ENCODE measurements at places on chromosomes 2 and 18. TPM values are rescaled to one million over a fixed set of nuclear protein-coding genes. Genes with fewer than 3 reads are reported as not detected.

The C2orf66 gene
- not detected for total RNA-seq

- DNase-seq: no peak
These were observed 357.9 kb downstream of the PLCL1 start for GRCh38 chr2:198162276-198162675.

GRCh38 chr18:57542126-57542525 lies 44.4 kb downstream of the FECH start:
- DNase-seq: no peak

DNA sequence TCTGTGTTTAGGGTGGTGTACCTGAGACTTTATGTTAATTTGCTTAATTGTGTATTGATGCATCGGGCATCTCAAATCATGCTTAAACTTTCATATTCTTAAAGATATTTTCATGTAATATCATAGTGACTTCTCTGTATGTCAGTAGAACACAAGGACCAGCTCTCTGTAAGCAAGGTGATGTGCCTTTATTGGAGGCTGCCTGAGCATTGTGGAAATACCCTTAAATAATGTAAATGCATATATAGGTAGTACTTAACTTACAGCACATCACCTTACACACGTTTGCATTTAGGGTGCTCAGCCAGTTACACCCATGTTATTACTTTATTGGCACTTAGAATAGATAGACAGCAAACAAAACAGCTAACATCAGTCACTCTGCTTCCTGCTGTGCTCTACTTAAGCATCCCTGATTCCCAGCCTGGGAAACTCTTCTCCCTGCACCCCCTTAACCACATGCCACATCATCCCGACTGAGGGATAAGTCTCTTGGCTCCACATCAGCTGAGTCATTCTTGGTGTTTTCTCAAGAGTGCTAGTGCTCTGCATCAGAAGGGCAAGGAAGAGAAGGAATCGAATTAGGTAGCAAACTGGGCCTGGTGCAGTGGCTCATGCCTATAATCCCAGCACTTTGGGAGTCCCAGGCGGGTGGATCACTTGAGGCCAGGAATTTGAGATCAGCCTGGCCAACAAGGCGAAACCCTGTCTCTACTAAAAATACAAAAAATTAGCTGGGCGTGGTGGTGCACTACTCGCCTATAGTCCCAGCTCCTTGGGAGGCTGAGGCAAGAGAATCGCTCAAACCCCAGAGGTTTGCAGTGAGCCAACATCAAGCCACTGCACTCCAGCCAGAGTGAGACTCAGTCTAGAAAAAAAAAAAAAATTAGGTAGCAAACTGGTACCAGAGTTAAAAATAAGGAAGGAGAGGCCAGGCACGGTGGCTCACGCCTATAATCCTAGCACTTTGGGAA lies 108.7 kb downstream of the MAP3K20 start:
- DNase-seq: no peak

DNA sequence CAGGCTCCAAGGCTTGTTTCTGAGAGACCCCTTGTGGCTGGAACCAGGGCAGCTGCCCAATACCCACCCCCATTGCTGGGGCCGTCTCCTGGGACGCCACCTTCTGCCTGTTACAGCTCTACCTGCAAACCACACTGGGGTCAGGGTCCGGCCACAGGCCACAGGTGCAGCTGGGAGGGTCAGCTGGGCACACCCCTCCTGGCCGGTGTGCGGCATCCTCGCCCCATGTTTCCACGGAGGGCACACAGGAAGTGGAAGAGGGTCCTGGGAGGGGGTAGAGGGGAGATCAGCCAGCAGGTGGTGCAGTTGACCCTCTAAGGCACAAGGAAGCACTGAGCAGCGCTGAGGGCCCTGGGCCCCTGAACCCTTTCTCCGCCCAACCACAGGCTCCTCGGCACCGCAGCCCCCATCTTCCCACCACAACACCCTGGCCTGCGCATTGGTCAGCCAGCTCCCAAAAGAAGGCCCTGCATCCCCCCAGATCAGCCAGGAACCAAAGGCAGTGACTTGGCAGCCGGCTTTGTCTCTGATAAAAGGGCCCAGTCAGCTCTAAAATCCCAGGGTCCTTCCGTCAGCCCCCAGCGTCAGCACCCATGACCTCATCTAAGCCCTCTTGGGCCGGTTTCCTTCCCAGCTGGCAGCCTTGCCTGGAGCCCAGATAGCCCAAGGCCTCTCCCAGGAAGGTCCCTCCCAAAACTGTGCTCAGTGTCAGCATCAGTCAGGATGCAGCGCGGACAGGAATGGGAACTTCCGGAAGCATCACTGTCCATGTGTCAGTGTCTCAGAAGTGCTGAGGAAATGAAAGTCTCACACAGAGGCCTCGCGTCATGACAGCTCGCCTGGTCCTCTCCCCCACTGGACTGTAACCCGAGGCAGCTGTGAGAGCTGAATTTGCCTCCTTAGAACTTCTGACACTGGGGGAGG lies 1.7 kb downstream of the ERFE start:
- DNase-seq: peak; percentile 80

- DNase-seq: no peak
These were observed 152.6 kb upstream of the PELI1 start for GRCh38 chr2:64296695-64297346.

The CRYGD gene
- total RNA-seq: not detected

DNA sequence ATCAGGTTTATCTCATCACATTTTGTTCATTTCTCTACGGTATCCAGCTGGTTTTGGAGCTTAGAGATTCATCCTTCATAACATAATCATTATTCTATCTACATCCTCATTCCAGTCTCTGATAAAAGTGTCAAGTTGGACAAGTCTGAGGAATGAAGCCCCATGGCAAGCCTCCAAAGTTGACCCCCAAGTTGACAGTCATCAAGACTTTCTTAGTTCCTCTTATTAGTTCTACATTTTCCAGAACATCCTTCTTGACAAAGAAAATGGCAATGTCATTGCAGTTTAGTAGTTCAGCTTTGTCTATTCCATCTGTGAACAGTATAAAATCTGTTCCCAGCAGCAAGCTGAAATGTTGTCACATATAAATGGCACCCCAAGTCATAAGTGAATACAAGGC lies 4.5 kb upstream of the TMSB10 start:
- no peak for DNase-seq

The ITGA6 gene
- 0.37 TPM for total RNA-seq

The C2orf78 gene
- total RNA-seq: not detected

The KCNIP3 gene
- total RNA-seq: not detected

GRCh38 chr2:223747392-223748042 lies 89.9 kb downstream of the AP1S3 start:
- no peak for DNase-seq

GRCh38 chr2:113117541-113118262 lies 9.7 kb upstream of the IL1RN start:
- DNase-seq: no peak

The SMCHD1 gene
- total RNA-seq: 180 TPM

The RAD51AP2 gene
- total RNA-seq: not detected

The MEIS1 gene
- 32.5 TPM for total RNA-seq
